ENCODE measurements at places on chromosomes 6 and 20.

GRCh38 chr20:48025051-48025515 is 239.8 kb upstream of the SULF2 start:
- no peak for DNase-seq

GRCh38 chr6:15439410-15440025 is 193.6 kb downstream of the JARID2 start:
- DNase-seq: no peak

DNA sequence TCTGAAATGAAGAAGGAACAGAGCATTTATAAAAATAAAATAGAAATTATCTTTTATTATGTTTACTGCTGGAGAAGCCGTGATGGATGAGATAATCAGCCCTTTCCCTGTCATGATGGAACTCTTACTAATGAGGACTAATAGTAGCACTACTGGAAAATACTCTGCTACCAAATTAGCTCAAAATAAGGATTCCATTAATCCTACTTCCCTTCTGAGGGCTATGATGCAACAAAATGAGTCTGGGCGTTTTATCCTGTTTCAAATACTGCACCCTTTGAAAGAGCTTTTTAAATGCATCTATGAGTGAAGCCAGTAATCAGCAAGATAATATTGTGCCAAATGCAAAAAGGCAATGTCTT is 59.3 kb upstream of the CARMIL1 start:
- no peak for DNase-seq

DNA sequence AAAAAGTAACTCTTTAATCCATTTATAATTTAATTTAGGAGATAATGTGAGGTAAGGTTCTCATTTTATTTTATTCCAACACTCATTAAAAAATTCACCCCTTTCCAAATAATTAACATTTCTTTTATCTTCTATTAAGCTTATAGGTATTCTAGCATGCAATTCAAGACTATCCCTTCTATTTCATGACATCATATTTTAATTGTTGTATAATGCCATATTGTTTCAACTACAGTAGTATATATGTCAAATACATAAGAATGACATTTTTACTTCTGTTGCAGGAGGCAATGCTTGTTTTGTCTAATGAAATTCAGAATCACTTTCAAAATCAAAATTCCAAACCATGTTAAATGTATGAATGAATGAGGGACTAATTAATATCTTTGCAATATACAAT is 76.2 kb downstream of the MAFB start:
- DNase-seq: no peak

DNA sequence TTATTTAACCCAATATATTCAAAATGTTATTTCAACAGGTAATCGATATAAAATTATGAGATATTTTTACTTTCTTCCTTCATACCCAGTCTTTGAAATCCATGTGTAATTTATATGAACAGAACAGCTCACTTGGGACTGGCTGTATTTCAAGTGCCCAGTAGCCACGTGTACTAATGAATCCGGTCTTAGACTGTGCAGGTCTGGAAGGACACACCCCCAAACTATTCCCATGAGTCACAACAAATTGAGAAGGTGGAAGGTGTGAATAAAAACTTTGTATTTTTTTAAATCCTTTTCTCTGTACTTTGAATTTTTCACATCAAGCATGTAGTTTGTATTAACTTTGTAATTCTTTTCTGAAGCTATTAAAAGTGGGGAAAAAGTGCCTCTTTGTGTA is 2.8 kb downstream of the UNC5CL start:
- no peak for DNase-seq

DNA sequence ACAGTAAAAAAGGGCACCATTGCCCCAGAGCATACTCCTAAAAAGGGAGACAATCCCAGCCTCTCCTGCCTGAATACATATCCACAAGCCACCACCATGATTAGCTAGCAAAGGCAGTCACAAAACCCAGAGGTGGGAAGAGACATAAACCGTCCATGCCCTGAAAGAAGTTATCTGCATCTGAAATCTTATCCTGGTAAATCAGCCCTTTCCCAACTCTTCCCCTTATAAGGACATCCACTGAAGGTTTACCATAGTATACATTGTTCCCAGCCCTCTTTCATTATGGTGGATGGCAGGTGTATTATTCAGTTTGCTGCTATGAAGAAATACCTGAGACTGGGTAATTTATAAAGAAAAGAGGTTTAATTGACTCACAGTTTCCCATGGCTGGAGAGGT is 95.2 kb downstream of the TBC1D7 start:
- no peak for DNase-seq

DNA sequence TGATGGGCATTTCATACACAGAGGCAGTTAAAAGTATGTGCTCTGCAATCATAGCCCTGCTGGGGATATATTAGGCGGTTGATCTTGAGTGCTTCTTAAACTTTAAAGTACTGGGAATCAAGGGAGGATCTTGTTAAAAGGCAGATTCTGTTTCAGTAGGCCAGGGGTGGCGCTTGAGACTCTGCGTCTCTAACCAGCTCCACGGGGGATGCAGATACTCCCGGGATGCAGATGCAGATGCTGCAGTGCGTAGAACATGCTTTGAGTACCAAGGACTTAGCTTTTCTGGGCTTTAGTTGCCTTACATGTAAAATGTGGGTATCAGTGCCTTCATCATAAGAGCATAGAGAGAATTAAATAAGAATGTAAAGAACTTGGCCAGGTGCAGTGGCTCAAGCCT is 44.4 kb upstream of the ENPP5 start:
- no peak for DNase-seq

GRCh38 chr20:48910347-48910781 is 11.1 kb upstream of the ARFGEF2 start:
- no peak for DNase-seq

GRCh38 chr20:46303176-46303956 is 4.9 kb downstream of the CDH22 start:
- DNase-seq: no peak

DNA sequence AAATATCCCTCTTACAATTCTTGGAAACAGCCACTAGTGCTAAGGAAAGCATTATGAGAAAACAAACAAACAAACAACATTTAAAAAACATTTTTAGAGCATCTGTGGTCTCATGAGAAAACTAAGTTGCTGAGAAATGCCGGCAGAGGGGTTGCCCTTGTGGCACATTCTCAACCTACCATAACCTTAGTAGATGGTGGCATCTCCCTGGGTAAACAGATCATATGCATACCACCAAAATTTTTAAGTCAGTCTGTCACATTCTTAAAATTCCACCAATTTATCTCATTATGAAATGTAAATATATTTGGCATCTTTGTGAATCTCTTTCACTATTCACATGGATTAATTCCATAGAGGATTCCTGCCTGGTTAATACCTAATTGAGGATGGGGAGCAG is 575.7 kb upstream of the MARCKS start:
- DNase-seq: no peak

DNA sequence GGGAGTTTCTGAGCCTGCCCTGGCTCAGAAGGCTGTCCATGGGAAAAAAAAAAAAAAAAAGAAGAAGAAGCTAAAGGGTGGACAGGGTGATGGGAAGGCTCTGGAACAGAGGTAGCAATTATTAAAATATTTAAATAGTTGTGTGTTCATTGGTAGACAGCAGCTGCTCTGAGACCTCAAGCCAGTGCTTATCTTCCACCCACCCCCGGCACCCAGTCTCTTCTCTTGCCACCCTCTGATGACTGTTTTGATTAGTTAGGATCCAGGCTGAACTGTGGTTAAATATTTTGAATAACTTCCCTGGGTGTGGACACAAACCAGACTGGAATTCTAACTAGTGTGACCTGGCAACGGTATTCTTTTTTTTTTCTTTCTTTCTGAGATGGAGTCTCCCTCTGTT is 16.9 kb upstream of the SRSF3 start:
- no peak for DNase-seq

GRCh38 chr6:53829698-53830221 is 35.0 kb downstream of the LRRC1 start:
- no peak for DNase-seq

DNA sequence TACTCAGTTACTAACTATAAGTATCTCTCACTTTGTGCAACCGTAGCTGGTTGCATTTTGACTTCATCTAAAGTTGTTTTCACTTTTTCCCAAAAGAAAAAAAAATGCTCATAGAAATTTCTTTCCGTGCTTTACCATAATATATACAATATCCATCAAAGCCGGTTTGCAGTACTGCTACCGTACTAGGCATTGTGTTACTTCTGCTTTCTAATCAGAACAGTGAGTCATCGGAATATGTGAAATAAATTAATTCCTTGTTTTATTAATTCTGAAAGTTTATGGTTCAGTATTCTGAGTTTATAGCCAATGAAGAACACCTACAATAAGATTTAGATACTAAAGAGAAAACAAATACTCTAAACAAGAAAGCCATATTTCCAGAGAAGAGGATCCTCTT is 72.5 kb downstream of the TNFRSF21 start:
- no peak for DNase-seq

DNA sequence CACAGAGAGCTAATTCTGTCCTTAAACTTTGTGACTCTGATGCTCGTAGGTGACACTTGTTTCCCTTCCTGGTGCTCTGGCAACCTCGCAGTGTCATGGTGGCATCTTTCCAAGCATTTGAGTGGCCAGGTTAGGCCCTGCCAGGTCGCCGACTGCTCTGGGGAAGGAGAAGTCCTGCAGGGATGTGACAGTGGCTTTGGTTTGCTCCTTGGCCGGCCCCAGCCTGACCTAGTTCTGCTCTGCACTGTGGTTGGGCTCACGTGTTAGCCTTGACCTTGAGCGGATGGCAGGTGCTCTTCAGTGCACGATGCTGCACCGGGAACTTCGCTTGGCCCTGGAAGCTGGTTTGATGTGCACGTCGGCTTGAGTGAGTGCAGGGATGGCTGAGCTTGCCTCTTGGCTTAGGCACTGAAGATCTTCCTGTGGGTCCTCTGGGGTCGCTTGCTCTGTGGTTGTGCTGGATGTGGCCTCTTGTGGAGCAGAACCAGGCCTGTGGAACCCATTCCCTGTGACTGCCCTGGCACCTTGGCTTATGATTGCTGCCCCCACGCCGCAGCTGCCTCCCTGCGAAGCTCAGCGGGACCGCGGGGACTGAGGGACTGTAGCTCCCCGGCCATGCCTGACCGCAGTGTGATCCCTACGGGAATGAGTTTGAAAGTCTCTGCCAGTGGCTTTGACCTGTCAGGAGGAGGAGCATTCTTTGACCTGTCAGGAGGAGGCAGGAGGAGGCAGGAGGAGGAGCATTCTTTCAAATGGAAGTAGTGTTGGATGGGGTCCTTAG is 8.7 kb downstream of the OSBPL2 start:
- DNase-seq: no peak

DNA sequence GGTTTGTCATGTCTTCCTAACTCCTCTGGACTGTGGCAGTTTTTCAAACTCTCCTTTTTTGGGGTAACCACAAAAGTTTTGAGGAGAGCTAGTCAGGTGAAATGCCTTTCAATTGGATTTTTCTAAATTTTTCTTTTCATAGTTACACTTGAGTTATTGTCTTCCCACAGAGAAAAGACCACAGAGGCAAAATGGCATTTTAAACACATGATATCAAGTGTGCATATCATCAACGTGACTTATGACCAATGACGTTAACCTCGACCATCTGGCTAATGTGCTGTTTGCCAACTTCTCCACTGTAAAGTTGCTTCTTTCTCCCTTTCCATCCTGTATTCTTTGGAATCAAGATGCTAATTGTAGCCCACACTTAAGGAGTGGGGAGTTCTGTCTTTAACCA is 41.3 kb upstream of the SNAP25 start:
- DNase-seq: no peak

GRCh38 chr6:56959094-56959493 is 4.2 kb downstream of the BEND6 start:
- DNase-seq: no peak

DNA sequence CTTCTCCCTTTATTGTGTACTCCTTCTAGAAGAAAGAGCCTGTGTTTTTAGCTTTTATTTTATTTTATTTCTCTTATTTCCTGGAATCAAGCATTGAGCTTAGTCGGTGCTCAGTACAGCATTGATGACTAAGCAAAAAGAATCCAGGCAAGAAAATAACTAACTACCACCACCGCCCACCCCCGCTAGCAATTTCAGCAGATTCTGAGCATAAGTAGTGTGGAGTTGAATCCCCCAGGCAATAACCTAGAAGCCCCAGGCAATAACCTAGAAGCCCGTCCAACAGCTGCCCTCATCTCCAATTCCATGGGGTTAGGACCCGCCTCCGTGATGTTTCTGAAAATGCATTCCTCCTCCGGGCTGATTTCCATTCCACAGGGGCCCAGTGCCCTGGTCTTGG is 258.0 kb upstream of the TAB2 start:
- DNase-seq: no peak

GRCh38 chr6:121879149-121879548 is 443.7 kb downstream of the GJA1 start:
- DNase-seq: no peak

DNA sequence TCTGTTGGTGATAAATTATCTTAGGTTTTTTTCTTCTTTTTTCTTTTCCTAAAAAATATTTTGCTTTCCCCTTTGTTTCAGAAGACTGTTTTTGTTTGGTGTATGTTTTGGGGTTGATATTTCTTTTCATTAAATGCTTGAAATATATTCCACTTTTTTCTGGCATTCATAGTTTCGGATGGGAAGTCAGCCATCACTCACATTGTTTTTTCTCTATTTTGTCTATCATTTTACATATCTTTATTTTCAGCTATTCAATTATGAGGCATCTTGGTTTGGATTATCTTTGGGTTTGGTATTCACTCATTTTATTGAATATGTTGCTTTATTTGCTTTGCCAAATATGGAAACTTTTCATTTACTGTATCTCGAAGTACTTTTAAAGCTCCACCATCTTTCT is 600.5 kb upstream of the EYS start:
- no peak for DNase-seq

DNA sequence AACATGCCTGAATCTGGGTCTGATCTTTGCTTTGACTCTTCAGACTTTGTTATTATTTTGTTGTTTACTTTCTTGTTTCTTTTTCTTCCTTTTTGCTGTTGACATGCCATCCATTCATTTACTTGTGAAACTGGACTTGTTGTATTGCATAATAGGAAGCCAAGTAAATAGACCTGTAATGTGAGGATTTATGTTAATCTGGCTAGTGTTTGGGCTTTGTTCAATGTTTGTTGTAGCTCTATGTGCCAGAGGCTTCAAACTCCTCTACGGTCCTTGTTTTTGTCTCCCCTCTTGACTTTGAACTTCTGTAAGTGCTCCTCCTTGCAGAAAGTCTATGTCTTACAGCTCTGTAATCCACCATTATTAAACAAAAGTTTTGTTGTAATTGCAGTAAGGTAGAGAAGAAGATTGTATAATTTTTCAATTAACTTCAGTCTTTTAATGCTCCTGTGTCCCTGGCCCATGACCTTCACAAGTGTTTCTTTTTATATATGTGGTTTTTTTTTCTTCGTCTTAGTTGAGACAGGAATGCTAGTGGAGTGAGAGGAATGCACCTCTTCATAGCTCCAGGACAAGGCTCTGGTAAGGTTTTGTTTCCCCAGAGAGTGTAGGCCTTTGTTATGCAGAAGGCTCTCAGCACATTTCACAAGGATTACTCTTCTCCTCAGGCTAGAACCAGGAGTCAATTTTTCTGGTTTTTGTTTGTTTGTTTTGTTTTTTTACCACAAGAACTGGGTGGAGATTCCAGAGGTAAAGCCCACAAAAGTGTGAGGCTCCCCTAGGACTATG is 1061.8 kb upstream of the CITED2 start:
- DNase-seq: no peak
